T-helper 1 cell (primary cell): ENCODE measurements at places on chromosomes 11 and 22.
A peak's percentile ranks its signal among the peaks of the same experiment; 100 is the strongest.

DNA sequence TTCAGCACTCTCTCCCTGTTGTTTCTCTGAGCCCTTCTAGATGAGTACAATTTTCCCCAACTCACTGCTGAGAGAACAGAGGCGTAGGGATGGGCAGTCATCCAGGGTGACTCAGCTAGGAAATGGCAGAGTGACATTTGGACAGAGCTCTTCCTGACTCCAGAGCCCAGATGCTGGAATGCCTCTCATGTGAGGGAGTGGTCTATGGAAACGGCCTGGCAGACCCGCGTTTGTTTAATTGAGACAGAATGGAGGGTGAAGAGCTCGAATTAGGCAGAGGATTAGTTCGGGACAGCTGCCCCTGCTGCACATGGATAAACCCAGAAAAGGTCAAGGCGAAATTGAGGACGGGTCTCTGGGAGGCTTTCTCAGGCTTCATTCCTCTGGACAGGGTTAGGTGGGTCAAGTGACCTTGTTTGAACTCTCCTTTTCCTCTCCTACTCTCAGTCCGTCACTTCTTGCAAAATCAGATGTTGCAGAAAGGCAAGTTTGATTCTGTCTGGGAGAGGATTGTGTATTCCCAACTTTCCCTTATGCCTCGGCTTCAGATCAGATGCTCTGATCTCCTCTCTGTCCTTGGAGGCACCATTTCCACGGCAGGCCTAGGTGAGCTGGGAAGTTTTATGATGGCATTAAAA, 7.6 kb upstream of the LMO2 start:
- DNase-seq, result no peak

DNA sequence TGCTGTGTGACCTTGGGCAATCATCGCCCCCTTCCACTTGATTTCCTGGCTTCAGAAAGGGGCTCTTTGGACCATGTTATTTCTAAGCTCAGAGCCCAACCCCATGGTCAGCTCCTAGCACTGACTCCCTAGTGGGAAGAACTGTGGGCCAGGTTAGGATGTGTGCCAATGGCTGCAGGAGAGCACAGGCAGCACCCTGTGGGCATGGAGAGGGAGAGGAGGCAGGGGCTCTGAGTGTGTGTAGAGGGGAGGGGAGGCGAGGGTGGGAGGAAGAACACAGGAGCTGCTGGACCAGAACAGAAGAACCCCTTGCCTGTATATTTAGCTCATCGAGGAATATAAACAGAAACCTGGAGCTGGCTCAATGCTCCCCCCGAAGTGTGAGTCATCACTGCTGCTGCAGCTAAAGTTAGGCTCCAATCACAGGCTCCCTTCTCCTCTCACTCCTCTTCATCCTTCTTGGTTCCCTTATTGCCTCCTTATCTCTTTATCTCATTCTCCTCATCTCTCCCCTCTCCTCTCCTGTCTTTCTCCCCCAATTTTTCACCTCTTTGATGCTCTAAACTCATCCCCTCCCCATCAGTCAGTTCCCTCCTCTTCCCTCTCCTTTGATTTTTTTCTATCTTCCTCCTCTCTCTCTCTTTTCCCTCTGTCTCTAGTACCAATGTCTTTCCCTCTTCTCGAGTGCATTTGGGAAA, 14.5 kb upstream of the RPS19BP1 start:
- DNase-seq, result no peak

GRCh38 chr11:33772870-33773269, 1.4 kb downstream of the FBXO3 start:
- DNase-seq, result no peak

DNA sequence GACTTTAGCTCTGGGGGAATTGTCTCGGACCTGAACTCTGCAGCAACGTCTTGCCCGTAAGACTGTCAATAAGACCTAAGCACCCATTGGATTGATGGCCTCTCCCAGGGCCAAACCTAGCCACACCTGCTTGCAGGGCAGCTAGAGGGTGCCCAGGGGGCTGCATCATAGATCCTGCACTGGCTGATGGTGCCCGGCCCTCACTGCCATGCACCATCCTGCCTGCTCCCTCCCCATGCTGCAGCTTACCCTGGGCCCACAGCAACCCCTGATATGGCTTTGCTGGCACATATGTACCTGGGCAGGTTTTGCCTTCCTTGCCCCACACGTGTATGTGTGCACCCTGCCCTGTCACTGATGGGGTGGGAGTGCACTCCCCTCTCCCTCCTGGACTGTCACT, 8.9 kb upstream of the BBOX1 start:
- no peak for DNase-seq

GRCh38 chr22:37269936-37270678, 12.2 kb upstream of the CYTH4 start:
- no peak for DNase-seq

DNA sequence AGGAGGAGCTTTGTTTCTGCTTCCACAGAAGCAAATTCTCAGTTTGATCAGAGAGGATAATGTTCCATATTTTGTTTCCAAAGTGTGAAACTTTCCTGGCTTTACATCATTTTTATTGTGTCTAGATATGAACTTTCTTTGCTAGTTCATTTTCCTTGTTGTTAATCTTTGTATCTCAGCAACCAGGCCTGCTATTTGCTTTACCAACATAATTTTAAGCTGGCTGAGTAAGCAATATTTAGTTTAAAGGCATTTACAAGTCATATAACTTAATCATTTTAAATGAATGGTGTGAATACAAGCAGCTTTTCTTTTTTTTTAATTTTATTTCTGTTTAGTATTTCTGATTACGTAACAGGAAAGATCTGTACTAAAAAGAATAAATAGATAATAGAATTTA, 15.2 kb downstream of the NUCB2 start:
- DNase-seq, result no peak

DNA sequence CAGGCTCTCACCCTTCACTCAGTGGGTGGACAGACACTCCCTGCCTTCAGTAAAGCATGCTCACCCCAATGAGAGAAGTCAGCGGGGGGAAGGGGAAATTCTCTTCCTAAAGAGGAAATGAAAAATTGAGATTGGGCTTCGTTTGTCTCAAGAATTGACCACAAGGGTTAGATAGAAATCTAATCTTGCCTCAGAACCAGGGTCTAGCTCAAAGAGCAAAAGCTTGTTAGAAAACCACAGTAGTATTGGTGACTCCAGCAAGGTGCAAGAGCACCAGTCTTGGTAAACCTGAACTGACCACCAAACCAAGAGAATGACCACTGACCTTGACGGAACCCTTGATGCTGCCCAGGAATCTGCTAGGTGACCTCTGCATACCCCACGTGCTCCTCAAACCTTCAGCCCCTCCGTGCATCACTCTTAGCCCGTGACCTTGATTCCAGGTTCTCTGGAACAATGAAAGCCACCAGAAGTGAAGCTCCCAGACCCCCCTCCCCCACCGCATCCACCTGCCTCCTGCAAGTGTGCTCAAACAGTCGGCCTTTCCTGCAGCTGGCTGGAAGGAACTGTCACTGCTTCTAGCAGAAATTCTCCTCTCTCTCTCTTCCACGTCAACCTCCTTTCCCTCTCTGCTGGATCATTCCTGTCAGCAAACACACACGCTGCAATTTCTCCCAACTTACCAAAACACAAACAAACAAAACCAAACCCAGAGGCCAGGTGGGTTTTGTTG, 3.1 kb upstream of the TMA7B start:
- DNase-seq, result no peak

- no peak for DNase-seq
These were observed 161.0 kb upstream of the B3GAT1 start for GRCh38 chr11:134572741-134573675.

- DNase-seq, result no peak
These were observed 36.1 kb downstream of the LARGE1 start for GRCh38 chr22:33883961-33884808.

- DNase-seq, result no peak
These were observed 678 bp downstream of the CD248 start for GRCh38 chr11:66315921-66316811.

DNA sequence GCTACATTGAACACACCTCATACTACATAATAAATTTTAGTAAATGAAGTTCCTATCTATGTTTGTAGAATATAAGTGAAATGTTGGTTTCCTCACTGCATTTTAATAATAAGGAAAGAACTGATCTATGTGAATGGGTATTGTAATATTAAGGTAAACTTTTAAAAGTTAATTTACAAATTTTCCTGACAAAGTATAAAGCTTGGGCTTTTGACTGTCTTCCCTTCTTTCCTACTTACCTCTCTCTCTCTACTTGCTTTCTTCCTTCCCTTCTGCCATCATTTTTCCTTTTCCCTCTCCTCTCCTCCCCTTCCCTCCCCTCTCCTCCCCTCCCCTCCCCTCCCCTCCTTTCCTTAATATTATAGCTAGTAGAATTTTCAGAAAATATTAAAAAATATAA, 798.2 kb downstream of the CNTN5 start:
- no peak for DNase-seq

GRCh38 chr11:57485217-57485990, 25.1 kb downstream of the RTN4RL2 start:
- no peak for DNase-seq

DNA sequence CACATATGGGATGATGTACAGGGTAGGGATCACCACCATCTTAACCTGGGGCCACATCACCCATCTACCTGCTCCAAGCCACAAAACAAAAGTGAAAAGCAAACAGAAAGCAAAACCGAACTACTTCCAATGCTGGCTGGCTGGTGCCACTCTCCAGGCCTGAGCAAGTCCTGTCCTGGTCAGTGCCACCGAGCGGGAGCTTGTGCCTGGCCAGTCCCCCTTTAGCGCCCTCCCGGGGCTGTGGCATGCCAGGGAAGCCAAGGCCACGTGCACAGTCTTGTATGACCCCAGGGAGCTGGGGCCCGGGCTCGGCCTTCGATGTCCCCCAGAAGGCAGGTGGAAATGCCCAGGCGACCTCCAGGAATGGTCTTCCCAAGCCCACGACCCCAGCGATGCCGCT, 17.9 kb upstream of the NAP1L4 start:
- DNase-seq, result no peak

- peak; percentile 72 for DNase-seq
These were observed 138.2 kb upstream of the MTMR2 start for GRCh38 chr11:96062134-96062533.

DNA sequence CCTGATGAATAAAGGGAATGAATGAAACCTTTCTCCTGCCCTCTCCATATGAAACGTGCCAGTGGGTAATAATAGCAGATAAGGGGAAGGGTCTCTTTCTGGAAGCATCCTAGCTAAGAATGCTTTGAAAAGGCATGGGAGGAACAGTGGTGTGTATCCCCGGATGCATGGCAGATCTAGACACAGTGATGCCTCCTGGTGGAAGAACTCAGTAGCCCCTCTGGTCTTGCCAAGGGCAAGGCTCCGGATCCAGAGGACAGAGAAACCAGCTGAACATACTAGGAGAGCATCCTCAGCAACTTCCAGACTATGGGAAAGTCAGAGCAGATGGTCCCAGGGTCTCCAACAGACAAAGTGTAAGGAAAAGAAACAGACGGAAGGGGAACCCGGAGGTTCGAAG, 6.4 kb downstream of the BAIAP2L2 start:
- DNase-seq, result no peak

DNA sequence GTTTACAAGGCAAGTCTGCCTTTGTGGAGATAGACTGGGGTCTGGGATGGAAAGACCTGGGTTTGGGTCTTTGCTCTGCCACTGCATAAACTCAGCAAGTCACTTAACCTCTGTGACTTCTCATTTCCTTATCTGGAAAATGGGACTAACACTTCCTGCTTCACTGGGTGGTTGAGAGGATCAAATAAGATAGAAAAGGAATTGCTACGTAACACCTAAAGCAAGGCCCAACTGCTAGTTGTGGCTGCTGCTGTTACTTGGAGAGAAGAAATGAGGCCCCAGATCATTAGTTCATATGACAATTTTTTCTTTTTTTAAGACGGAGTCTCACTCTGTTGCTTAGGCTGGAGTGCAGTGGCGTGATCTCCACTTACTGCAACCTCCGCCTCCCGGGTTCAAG, 5.9 kb downstream of the PTPRJ start:
- no peak for DNase-seq

DNA sequence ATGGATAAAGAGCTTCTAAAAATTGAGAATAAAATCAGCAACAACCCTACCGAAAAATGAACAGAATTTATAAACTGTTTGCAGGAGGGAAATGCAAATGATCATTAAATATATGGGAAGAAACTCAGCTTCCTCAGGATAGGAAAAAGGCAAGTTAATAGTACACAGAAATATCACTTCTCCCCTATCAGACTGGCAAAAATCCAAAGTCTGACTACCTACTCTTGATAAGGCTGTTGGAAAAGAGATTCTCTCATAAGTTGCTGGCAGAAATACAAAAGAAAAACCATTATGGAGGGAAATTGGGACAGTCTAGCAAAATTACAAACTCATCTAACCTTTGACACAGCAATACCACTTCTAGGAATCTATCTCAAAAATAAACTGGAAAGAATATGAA, 100.9 kb upstream of the LDLRAD3 start:
- no peak for DNase-seq

DNA sequence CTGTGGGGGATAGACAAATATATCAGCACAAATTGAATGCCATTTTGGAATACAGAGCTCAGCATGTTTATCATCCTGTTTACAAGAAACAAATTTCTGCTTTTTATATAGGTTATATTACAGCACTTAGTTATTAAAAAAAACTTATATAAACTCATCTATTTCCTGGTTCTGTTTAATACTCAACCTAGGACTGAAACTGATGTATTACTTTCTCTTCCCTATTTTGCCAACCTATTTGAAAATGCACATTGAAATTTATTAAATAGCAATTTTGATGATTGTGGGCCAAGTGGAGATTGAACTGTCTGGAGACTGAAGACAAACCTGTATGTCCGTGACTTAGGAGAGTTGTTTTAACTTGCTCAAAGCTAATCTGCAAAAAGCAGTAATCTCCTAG, 288.3 kb upstream of the ANO3 start:
- no peak for DNase-seq

DNA sequence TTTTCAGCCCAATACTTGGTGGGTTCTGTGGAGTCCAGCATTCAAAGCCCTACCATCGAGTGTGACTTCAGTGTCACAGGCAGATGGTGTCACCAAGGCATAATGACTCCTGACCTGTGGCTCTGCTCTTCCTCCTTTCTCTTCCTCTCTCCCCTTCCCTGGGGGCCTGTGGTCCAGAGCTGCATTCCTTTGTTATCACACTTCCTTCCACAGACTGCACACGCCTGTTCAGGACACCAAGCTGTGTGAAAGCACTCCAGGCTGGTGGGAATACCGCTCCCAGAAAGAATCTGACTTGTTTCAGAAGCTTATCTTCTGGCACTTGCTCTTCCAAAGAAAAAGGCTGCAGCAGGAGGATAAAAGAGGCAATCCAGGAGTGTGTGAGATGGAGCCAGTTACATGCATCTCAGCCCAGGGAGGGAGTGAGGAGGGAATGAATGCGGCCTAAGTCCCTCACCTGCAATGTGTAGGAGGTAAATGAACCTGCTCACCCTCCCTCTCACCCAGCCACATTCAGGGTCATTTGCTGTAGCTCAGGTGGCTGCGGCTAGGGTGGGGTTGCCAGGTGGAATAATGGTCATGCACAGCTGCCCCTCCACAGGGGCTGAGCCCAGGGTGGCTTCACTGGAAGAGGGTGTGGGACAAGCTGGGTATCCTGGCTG, 79.3 kb downstream of the ADAMTS15 start:
- DNase-seq, result no peak
